ENCODE measurements at places on chromosomes 2 and 18.
A peak's percentile ranks its signal among the peaks of the same experiment; 100 is the strongest.

DNA sequence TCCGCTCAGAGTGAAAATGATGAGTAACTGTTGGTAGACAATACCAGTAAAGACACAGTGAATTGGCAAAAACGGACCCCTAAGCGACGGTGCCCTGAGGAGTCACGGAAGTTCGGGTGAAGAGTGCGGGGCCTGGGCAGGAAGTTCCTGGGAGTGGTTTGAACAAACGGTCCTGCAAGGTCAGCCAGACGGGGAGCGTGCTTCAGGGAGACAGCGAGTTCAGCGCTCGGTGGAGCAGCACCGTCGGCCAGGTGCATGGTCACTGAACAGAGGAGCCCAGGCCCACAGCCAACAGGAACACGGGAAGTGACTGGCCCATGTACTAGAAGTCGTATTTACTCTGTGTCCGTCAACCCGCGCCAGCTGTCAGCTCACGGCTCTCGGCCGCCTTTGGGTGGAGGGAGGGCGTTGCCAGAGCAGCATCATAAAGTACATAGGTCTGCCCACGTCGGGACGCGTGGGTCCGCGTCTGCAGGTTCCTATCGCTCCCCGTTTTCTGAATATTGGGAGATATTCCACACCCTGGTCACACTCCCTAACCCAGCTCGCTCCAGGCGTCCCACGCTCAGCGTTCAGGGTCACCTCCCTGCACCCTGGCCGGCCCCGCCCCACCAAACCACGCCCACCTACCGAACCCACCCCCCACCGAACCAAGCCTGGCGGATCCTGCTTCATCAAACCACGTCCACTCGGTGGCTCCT, 75.6 kb upstream of the UXS1 start:
- no peak for DNase-seq

- DNase-seq = no peak
Measured at GRCh38 chr2:11680901-11681721, 11.1 kb upstream of the NTSR2 start.

- DNase-seq = no peak
Measured at GRCh38 chr2:127195140-127196074, 24.7 kb downstream of the CYP27C1 start.

- DNase-seq = no peak
Measured at GRCh38 chr2:172288603-172289002, 138.8 kb upstream of the ITGA6 start.

DNA sequence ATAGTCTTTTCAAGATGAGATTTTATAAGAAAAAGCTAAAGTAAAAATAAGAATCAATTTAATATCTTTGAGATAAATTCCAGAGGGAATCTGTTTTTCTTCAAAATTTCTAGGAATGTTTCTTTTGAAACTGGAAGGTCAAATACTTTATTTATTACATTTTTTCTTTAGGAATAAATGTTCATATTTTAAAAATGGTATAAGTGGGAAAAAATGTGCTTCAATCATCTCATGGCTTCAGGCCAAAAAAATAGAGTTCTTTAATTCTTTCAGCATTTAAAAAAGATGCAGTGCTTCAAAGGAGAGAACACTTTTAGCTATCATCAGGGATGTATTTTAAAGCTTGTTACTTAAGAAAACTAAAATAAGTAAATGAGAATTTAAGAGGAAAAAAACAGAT, 110.6 kb downstream of the NEB start:
- no peak for DNase-seq

GRCh38 chr2:219029829-219030165, 11.5 kb downstream of the CFAP65 start:
- DNase-seq = peak; percentile 21

- no peak for DNase-seq
Measured at GRCh38 chr2:214328941-214329340, 81.9 kb upstream of the VWC2L start.

- DNase-seq = no peak
Measured at GRCh38 chr2:210577263-210578071, 21.1 kb downstream of the CPS1 start.

DNA sequence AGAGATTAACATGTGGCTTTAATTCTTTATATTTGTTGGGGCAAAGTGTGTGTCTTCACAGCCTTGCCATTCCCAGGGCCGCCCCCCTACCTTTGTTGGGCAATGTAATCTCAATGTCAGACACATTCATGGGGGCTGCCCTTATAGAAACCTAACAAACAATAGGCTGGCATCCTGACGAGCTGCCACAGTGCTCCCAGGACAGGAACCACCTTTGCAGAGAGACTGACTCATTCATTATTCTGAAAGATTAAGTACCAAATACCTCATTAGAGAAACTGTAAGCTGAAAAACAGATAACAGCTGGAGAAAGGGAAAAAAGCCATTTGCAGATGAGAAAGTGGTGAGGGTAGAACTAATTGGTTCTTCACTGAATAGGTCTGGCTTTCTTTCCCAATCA, 1587.5 kb upstream of the PIK3C3 start:
- DNase-seq = no peak

DNA sequence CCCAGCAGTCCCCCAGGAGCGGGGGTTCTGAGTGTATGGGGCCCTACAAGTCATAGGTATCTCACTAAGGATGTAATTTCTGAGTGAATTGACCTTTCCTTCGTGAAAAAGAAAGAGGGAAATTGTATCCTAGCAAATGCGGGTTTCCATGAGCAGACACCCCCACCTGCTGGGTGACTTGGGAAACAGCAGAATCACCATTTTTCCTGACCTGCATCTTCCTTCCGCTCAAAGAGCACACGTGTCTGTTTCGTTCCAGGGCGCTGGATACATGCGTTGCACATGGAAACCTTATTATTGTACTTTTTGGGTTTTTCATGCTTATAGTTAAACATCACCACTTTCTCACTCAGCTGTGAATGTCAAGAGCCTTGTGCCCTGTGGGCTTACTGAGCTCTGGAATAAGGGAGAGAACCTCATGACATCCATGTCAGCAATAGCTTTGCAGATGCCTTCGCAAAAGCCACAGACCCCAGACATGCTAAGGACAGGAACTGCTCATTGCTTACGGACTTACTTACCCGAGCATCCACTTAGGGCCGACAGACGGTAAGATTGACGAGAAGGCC, 132.8 kb downstream of the TPO start:
- no peak for DNase-seq

GRCh38 chr18:21997207-21998143, 171.9 kb upstream of the GATA6 start:
- DNase-seq = peak; percentile 10

DNA sequence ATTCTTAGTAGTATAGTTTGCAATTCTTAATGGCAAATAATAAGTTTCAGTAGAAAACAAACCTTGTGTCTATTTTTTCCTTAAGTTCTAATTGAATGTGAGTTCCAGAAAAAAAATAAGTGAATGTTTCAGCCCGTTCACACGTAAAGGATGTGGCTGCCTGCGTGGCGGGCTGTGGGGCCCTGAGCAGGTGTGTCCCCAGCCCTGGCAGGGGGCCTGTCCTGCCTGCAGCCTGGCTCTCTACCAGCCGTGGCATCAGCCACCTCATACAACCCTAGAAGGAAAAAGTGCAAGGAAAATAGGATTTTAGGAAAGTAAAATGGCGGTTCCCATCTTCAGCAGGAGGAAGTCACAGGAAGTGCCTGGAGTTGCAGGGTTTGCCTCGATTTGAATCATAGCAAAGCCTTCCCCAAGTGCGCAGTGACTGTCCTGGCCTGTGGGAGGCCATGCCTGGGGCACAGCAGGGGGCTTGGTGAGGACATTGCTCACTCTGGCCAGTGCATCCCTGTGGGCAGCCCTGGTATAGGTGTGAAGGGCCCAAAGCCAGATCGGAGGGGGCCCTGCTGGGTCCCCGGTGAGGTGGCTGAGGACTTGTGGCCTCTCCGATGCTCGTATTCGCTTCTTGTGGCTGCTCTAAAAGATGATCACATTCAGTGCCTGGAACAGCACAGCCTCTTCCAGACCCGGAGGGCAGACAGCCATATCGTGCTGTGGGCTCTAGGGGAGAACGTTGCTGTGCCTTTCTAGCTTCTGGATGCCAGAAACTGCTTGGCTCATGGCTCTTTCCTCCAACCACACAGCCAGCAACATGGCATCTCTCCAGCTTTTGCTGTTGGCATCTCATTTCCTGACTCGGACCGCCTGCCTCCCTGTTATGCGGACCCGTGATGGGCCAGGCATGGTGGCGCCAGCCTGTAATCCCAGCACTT, 12.6 kb downstream of the DTYMK start:
- DNase-seq = no peak

- DNase-seq = no peak
Measured at GRCh38 chr2:137185378-137186078, 420.2 kb downstream of the THSD7B start.

- DNase-seq = no peak
Measured at GRCh38 chr2:191066197-191066918, 52.4 kb upstream of the STAT1 start.

- no peak for DNase-seq
Measured at GRCh38 chr2:12170121-12170520, 423.7 kb downstream of the LPIN1 start.

- no peak for DNase-seq
Measured at GRCh38 chr2:233060980-233061590, 943 bp downstream of the INPP5D start.

DNA sequence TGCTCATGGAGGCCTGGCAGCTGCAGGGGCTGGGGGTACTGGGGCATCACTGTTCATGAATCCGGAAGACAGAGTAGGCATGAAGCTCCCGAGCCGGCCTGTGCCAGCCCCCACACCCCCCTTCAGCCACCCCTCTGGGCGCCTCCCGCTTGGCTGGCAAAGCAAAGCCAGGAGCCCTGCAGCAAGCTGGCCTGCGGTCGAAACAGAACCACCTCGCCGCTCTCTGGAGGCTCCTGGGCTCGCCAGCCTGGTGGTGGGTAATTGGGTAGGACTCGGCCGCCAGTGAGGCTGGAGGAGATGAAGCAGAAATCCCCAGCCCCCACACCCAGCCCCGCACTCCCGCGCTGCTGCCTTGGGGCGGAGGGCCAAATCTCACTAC, 70.9 kb upstream of the GPC1 start:
- no peak for DNase-seq

GRCh38 chr18:76801567-76802505, 20.5 kb upstream of the ZNF236 start:
- no peak for DNase-seq

DNA sequence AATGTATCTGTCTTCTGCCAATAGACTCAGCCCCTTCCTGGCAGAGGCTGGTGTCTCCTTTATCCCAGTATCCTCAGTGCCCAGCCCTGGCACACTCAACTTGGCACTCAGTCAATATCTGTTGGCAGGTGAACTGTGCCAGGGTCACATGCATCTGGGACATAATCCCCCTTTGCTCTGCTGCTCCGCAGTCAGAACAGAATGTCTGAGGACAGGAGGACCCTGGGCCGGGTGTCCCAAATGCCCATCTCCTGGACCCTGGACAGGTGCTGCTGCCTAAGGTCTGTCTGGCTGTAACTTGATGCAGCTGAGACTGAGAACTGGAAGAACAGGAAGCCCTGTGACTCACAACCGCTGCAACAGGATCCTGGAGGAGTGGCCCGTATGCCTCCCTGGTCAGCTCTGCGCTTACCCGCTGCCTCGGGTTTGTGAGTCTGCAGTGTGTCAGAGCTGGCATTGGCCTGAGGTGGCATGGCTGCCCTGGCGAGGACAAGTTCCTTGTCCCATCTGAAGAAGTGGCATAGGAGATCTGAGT, 11.4 kb downstream of the HK2 start:
- DNase-seq = peak; percentile 39

DNA sequence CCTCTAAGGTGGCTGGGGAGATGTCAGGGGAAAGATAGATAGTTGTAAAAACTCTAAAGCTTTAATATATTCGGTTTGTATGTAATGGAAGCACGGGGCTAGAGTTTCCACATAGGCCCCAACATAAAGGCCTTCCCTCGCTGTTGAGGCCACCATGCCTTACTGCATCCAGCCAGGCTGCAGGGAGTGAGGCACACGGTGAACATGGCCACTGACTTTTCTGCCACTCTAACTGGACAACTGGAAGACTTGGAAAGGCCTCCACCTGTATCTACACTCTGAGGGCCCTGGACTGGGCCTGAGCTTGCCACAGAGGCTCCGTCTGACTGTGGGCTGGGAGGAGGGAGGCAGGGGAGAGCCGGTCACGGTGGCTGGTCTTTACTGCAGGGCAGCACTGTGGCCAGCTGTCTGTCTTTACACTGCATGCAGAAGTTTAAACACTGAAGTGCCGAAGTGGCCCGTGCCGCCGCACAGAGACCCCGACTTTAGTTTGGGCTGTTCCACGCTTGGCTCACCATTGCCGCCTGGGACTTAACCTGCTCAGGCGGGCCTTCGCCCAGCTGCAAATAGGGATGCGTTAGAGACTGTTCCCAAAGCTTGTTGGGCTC, 66.7 kb downstream of the EMILIN2 start:
- DNase-seq = no peak

- no peak for DNase-seq
Measured at GRCh38 chr2:178523596-178524134, 43.4 kb downstream of the PLEKHA3 start.

DNA sequence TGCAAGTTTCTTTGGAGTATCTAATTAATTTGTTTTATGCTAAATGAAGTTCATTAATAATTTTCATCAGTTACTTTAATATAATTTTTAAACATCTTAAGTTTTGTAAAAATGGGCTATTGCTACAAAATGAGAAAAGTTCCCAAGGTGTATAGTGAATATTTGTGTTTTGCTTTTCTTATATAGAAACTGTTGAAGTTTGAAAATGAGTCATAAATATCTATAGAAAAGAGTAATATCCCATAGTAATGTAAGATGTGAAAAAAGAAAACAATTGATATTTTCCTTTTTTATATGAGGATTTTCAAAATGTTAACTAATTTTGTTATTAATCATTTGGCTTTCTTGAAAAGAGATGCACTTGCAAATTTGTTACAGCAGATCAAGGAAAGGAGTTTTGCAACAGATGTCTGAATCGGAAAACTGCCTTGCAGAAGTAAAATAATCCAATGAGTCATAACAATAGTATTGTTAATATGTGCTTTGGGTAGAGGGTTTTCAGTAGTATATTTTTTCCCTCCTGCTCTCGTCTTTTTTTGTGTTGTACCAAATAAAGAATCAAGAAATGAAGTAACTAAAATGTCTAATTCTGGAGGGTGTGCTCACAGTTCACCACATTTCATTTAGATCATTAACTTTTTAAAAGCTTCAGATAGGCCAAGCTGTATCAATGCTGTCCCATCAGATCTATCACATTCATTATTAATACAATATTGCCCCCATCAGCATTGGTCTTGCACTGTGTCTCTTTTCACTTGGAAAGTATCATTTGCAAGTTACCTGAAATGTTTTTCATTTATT, 15.5 kb downstream of the DUSP19 start:
- peak; percentile 16 for DNase-seq

- peak; percentile 85 for DNase-seq
Measured at GRCh38 chr2:151302879-151303278, 13.4 kb upstream of the NMI start.

GRCh38 chr2:162729469-162729868, 109.1 kb downstream of the KCNH7 start:
- DNase-seq = no peak

GRCh38 chr2:105081006-105081601, 43.2 kb downstream of the MRPS9 start:
- DNase-seq = no peak

Measured in fibroblast of skin of left biceps (primary cell).